ENCODE measurements at places on chromosomes 5 and 9.

DNA sequence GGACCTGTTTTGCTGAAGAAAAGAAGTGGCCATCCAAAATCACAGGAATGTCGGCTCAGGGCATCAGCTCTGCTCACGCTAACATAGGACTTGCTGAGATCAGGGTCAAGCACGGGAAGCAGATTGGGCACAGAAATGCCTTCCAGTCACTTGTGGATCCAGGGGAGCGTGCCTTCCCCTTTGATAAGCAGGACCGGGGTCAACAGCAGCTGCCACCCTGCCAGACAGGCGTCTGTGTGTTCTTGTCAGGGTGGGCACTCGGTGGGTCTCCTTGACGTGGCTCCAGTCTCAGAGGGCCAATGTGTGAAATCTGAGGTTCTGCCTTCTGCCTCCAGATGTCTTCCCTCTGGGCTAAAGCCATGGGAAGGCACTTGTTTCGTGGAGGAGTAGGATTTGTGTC lies 313.7 kb upstream of the IRX4 start:
- DNase-seq, result no peak

DNA sequence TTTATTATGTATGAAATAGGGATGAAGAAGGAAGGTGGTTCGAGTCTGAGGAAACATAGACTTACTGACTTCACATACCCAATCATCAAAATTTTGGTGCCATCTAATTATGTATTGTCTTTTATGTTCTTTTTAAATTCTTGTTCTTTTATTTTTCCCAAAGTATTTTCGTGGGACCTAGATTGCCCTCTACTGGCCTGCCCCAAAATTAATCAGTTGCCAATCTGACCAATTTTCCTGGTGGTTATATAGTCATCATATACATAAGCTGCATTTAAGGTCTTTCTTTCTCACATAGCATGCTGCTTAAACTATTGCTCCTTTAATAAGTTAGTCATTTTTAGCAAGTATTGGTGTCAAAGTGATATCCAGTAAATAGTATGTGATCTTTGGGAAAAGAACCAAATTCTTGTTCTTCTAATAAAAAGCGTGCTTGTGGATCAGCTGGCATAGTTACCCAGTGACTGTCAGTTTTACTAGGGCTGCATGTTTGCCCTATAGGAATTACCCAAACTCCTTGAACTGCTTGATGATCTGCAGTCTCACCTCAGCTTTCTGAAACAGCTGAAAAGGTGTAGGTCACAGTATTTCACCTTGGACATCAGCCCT lies 223.5 kb downstream of the SH3GL2 start:
- DNase-seq, result no peak

DNA sequence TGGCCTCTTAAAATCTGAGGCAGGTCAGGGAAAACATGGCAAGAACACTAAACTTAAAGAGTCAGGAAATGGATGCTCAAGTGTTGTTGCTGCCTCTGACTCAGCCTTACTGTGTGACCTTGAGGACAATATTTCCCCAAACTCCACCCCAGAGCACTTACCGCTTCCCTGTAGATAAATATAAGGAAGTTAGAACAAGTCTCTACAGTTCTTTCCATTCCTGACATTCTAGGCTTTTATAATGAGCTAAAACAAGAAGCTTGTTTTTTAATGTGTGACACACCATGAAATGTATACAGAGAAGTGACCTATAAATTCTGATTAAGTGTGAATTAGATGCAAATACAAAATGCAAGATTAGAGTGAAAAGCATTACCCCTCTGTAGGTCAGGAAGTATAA lies 129.3 kb downstream of the GRIA1 start:
- no peak for DNase-seq

DNA sequence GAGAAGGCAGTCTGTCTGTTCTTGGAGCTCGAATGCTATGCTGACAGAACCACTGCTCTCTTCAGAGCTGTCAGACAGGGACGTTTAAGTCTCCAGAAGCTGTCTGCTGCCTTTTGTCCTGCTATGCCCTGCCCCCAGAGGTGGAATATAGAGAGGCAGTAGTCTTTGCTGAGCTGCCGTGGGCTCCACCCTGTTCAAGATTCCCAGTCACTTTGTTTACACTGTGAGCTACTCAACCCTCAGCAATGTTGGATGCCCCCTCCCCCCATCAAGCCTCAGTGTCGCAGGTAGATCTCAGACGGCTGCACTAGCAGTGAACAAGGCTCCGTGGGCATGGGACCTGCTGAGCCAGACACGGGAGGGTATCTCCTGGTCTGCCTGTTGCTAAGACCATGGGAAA lies 344.2 kb downstream of the TMEM161B start:
- DNase-seq, result no peak

GRCh38 chr5:53480416-53481158 lies at the start of gene FST:
FST (plus strand) TSS chr5:53480629; CDS start chr5:53480792, 163 bp downstream.
- peak; percentile 2 for DNase-seq

- no peak for DNase-seq
Measured at GRCh38 chr9:135802876-135803419, 101.0 kb downstream of the KCNT1 start.

DNA sequence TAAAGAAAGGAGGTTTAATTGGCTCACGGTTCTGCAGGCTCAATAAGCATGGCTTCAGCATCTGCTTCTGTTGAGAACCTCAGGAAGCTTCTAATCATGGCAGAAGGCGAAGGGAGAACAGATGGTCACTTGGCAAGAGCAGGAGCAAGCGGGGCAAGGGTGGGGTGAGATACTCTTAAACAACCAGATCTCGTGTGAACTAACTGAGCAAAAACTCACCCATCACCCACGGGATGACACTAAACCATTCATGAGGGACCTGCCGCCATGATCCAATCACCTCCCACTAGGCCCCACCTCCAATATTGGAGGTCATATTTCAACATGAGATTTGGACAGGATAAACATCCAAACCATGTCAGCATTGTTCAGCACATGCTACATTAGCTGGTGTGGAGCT lies 89.1 kb upstream of the HAND1 start:
- DNase-seq, result no peak

DNA sequence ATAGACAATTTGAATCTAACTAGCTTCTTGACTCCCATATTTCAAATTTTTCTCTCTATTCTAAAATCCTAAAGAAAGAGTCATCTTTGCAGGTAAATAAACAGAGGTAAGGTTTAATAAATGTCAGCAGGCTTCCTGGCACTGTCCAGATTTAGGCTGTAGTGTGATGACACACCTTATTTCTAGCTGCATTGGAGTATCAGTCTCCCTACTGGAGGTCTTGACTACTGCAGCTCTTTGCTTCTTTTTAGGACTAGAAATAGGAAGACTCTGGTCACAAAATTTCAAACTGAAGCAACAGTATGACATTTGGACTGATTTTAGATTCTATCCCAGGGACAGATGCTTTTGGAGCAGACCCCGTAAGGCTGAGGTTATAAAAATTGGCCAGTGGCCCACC lies 40.7 kb upstream of the PPP3R2 start:
- DNase-seq, result no peak

- no peak for DNase-seq
Measured at GRCh38 chr5:14547666-14548065, 33.9 kb upstream of the OTULINL start.

GRCh38 chr5:111929867-111930266 lies 172.9 kb upstream of the NREP start:
- no peak for DNase-seq

DNA sequence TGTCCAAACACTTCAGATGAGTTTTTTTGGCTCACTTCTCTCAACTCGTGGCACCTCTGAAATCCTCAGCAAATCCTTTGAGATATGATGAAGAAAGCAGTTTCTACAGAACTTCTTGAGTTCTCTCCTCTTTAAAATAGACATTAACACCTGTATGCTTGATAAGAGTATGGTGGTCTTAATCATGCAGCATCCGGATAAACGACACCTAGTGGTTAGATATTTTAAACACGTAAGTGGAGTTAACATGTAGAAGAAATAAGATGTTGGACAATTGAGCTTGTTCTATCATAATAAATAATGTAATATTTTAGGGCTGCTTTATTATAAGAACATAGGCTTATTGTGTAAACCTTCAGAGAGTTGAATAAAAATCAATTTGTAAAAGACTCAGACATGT lies 324.8 kb downstream of the CYLC2 start:
- DNase-seq, result no peak

- DNase-seq, result no peak
Measured at GRCh38 chr9:91378695-91379127, 17.0 kb upstream of the AUH start.

- DNase-seq, result peak; percentile 40
Measured at GRCh38 chr9:98790842-98791607, 5.3 kb downstream of the ANKS6 start.

DNA sequence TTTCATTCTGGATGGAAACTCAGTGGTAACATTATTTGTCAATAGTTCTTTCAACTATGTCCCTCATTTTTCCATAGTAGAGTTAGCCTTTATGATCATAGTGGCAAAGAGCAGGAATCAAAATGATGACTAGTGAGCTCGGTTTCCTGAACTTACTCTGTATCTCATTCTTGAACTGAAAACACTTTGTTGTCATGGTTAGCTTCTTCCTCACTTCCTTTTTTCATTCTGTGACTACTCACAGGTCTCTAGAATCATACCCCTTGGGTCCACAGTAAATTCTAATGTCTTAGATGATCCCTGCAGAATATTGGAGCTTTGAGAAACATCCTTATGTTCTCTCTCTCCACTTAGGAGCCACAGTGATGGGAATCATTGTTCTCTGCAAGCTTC lies 29.4 kb upstream of the RECK start:
- DNase-seq, result no peak

GRCh38 chr5:107248066-107248695 lies 422.6 kb downstream of the EFNA5 start:
- DNase-seq, result peak; percentile 39

DNA sequence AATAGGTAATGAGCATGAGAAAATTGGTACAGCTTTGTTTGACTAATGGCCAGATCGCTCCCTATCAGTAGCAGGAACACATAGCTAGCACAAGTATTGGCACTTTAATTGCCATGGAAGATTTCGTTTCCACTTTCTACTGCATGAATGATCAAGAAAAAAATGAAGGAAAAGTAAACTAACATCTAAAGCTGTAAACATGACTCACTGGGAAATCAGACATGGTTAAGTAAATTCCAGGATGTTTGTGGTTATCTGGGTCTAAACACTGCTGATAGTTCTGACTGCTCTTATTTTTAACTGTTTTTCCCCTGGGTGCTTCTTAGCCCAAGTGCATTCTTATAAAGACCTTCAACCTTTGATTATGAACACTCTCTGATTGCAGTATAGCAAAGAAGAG lies 388.9 kb downstream of the NR2F1-AS1 start:
- DNase-seq, result no peak

DNA sequence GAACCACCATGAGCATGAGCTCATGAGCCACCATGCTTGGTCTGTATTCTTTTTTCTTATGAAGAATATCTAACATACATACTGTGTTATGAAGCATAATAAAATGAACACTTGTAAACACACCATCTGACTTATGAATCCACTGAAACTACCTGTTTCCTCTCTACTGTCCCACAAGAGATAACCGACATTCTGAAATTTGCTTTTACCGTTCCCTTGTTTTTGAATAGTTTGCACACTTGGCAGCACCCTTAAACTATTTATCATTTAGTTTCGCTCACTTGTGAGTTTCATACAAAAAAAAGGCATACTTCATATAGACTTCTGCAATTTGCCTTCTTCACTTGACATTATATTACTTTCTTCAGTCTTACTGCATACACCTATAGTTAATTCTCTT lies 8.9 kb downstream of the LARS1 start:
- no peak for DNase-seq

GRCh38 chr5:134072471-134073210 lies 41.8 kb upstream of the TCF7 start:
- no peak for DNase-seq

- no peak for DNase-seq
Measured at GRCh38 chr5:54275361-54275760, 35.0 kb downstream of the ARL15 start.

DNA sequence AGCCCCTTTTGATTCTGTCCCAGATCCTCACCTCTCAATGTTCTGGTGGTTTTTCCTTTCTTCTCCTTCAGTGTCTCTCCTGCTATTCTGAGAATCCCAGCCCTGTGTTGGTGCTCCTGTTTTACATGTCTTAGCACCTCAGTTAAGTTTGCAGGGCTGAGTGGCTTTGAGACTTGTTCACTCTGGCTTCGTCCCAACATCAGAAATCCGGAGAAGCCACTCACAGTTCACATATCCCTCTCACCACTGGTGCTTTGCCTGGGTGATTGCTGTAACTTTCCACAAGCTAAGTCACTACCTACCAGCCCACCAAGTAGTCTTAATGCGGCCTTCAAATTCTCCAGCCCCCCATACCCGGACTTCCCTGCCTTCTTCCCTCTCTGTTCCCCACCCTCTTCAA lies 40.2 kb downstream of the CYFIP2 start:
- no peak for DNase-seq

GRCh38 chr5:161399996-161400562 lies 146.4 kb downstream of the GABRB2 start:
- no peak for DNase-seq

DNA sequence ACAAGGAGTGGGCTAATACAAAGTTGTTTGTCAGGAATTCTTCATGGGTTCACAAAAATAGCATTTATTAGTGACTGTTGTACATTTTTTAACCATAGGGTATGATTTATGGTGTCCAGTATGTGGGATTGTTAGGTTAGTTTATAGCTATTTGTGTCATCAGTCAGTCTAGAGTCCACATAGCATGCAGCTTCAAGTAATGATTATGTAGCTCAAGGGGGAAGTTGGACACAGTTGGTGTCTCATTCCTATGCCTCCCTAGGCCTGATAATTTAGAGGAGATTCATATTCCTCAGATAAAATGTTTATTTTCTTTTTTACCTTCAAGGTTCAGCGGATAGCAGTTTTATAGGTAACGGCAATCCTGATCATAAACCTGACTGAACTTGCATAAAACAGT lies 153.8 kb downstream of the OXCT1 start:
- no peak for DNase-seq

- DNase-seq, result no peak
Measured at GRCh38 chr9:100099722-100100042, 639 bp downstream of the INVS start.

GRCh38 chr5:172458976-172459782 lies 4.9 kb upstream of the SH3PXD2B start:
- DNase-seq, result no peak

DNA sequence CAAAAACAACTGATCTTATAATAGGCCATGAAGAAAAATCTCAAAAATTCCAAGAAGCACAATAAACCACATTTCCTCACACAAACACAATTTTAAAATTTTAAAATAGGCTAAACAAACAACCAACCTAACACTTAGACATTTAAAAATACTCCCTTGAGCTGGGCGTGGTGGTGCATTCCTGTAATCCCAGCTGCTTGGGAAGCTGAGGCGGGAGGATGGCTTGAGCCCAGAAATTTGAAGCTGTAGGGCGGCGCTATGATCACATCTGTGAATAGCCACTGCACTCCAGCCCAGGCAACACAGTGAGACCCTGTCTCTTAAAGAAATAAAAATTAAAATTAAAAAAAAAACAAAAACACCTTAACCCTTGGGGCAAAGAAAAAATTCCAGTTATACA lies 36.9 kb upstream of the TESK1 start:
- DNase-seq, result no peak

DNA sequence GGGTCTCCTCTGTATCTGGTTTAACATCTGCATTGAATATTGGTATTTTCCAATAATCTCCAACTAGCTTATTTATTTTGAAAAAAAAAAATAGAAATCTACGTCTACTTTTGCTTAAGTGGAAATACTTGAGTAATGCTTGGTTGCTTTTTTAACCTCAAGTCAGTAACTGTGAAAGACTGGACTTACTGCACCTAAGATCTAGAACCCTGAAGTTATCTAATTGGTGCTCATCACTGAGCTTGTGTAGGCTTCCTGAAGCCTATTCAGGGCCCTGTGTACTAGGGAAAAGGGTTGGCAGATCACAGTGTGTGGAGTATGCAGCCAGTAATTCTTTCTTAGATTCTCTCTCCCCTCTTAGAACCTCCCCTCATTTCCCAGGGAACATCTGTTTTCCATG lies 16.2 kb downstream of the SLC1A1 start:
- no peak for DNase-seq

Data from stimulated activated CD4-positive, alpha-beta T cell treated with anti-CD3 and anti-CD28 coated beads, Interleukin-4, amount 100 ng/mL, for 48 hours (primary cell).